ENCODE measurements at places on chromosomes 4 and X.

- no peak for DNase-seq
Measured at GRCh38 chr4:142081025-142081424, 444.6 kb downstream of the IL15 start.

DNA sequence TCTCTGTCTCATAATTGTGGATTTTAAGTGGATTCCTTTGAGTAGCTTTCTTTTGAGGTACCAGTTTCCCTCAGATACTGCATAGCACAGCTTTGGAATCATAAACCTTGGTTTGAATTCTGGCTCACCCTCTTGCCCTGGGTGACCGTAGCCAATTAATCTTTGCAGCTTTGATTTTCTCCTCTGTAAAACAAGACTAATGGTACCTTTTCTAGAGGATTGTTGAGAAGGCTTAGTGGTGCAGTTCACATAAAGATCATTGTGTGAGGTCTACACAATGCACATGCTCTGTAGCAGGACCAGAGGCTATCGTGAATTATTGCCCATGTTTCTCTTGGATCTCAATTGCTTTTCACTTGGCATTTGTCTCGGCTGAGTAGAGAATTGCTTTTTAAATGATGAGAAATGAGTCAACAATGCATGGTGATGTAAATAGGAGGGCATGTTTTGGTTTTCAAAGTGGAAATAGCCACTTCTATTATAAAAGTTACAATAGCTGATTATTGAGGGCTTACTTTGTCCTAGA is 47.9 kb downstream of the TMEM131L start:
- DNase-seq = no peak

DNA sequence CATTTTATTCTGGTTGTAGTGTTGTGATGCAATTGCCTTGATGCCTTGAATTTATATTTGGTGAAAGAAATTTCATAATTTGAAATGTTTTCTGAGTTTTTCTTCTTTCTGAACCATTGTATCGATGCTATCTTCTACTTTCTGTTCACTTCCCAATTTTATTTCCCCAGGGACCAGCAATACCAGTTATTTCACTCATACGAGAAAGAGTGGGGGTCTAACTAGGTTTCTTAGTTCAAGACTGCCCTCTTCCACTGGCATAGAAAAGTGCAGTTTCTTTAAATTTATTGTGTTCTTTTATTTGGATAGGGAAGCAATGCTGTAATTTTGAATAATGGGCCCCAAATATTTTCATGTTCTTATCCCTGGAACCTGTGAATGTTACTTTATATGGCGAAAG is 544.0 kb upstream of the ADGRL3 start:
- no peak for DNase-seq

DNA sequence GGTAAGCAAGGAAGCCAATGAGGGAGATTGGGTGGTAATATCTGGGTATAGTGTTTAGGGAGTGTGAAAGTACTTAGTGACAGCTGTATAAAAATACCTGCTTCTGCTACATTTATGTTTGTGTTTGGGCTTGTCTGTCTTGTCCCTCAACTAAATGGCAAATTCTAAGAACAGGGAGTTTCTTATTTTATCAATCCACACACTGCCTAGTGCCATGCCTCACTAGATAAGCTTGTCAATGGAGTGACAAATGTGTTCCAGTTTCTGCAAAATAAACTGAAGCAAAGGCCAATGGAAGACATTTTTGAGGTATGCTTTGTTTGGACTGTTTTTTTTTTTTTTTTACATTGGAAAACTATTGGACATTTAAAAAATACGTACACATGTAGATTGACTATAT is 418.0 kb downstream of the SH2D1A start:
- DNase-seq = no peak

GRCh38 chrX:24479924-24480323 is 14.8 kb downstream of the PDK3 start:
- no peak for DNase-seq
